ENCODE measurements at places on chromosomes 11 and 22.

DNA sequence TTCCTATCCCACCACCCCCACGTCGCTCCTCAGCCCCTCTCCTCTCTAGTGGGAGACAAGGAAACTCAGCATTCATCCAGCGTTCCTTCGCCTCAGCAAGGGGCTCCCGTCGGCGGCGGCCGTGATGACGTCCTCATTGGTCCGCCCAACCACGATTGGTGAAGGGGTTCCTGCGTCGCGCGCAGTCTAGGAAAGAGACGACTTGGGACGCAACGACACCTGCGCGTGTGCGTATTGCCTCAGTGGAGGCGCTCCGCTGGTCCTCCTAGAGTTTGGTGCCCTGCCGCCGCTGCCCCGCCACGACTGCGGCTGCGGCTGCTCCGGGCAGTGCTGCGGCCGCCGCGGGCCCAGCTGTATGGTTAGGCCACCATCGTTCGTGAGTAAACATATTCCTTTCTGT is 56.6 kb downstream of the CCDC81 start:
- DNase-seq, result no peak

DNA sequence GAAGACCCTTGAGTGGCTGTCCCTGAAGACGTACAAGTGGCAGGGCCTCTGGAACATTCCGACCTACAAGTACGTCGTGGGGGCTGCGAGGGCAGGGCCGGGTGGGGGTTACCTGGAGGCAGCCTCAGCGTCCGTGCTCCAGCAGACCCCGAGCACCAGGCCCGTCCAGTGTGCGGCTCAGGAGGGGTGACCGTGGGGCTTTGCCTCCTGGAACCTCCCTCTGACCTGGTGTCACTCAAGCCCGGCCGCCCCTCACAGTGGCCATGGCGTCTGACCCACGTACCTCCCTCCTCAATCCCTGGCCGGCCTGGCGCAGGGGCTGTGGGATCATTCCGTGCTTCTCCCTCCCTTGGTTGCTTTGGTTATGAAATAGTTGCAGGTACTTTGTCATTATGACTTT is 18.5 kb downstream of the RNH1 start:
- no peak for DNase-seq

GRCh38 chr11:119999220-119999619 is 138.7 kb downstream of the TRIM29 start:
- DNase-seq, result no peak

GRCh38 chr22:32562916-32563315 is 88.3 kb downstream of the FBXO7 start:
- DNase-seq, result no peak

DNA sequence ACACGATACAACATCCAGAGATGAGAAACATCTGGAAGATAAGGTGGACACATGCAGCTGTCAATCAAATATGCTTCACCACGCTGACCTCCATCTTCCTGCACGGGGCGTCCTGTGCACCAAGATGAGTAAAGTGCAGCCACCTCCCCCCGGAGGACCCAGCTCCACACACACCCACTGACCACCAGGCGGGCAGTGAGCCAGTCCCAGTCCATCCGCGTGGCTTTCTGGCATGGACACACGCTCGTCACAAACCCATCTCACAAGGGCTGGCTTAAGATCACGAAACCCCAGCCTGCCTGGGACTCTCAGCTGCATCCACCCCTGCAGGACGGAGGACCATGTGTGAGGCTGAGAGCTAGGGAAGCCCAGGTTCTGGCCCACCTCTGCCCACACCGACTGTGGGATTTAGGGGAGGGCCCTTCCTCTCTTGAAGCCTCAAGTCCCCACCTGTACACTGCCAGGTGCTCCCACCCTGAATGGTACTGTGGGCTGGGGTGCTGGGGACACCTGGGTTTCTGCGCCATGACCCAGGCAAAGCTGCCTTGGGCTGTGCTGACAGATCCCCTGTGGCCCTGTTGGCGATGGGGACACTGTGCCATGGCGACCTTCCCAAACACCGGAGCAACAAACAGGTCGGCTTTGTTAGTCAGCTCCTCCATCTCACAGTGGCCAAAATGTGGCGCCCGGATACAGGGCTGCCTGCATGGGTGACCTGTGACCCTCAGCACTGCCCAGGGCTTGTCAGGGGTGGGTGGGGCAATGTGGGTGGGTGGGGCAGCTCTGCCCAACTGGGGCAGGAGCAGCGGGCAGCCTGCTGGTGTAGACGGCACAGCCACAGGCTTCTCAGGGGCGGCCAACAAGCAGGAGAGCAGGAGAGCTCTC is 629.0 kb downstream of the TBC1D22A start:
- DNase-seq, result no peak

GRCh38 chr22:20117633-20118299 is 740 bp upstream of the TRMT2A start:
- no peak for DNase-seq

DNA sequence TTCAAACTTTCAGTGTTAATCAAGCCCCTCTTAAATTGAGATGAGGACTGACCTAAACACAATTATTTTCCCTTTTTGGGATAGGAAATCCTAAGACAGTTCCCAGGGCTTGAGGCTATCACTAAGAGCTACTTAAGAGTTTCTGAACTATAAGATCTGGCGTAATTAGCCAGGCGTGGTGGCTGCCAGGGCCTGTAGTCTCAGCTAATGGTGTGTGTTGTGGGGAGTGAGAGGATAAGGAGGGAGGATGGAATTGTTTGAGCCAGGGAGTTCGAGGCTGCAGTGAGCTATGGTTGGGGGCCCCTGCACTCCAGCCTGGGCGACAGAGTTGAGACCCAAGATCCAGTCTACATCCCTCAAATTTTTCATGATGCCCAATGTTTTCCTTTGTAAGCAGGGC is 23.5 kb upstream of the EXPH5 start:
- DNase-seq, result no peak

GRCh38 chr11:85863855-85864254 is 8.7 kb downstream of the CCDC83 start:
- peak; percentile 67 for DNase-seq

DNA sequence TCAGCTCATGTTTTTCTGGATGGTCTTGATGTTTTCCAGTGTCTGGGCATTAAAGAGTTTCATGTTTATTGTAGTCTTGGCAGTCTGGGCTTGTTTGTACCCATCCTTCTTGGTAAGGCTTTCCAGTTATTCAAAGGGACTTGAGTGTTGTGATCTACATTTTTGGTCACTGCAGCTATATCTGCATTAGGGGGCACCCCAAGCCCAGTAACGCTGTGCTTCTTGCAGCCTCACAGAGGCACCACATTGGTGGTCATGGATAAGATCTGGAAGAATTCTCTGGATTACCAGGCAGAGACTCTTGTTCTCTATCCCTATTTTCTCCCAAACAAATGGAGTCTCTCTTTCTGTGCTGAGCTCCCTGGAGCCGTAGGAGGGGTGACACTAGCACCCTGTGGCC is 451.5 kb upstream of the FAT3 start:
- no peak for DNase-seq

DNA sequence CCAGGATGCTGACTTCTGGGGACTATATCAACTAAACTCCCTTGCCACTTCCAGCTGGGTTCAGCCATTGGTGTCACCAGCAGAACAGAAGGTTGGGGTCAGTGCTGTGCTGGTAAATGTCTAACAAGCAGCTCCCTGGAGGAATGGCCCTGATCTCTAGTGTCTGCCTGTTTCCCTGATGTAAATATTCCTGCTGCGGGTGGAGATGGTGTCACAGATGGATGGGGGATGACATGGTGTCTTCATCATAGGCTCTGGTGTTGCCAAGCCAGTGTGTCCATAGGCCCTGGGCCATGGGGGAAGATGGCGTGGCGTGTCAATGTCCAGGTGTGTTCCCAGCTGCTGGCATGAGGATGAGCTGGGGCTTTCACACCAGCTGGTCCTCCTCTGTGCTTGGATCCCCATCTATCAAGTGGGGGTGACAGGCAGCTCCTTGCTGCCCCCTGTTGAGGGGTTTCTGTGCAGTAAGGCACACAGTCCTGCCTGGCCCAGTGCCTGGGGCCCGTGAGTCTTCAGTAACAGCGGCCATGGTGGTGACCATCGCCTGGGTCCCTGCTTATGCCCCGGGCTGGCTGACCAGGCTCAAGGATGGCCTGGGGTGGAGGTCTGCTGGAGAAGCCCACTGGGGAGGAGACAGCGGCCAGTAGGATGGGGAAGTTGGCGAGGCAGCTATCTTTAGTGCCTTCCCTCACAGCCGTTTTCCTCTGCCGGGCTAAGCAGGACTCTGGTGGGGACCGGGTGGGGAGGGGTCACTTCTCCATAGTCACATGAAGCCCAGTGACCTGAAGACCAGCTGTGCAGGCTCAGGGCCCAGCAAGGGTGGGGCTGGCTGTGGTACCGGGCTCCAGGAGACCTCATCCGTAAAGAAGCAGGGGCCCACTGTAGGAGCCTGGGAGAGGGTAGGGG is 12.7 kb downstream of the RPL3 start:
- peak; percentile 14 for DNase-seq

DNA sequence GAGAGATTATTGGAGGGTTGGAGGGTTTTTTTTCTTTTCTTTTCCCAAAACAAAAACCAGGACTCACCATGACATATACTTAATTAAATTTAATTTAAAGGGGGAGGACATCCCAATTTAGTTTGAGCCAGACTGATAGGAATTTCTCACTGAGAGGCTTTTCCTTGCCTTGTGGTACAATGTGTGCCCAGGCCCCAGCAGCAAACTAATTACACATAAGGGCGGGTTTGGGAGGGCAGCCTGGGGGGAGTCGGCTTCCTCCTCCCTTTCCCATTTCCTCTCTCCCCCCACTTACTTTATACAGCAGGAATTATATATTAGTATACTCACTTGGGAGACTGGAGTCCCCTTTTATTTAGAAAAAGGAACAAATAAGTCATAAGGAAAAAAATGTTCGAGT is 2.9 kb downstream of the TEAD1 start:
- no peak for DNase-seq

DNA sequence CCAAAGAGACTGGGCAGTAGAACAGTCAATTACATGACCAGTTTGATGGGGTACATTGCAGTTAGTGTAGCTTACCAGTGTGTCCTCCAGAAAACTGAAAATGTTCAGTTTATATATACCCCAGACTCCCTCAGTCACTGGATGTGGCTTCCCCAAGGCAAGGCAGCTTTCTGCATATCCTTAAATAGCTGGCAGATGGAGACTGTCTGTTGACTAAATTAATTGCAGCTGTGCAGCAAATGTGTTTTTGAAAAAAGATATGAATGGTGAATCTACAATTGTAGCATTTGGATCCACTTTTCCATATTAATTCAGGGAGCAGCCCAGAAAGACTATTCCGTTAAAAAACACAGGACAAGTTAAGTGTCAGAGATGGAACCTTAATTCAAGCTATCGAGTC is 565.1 kb upstream of the CCDC179 start:
- DNase-seq, result no peak

DNA sequence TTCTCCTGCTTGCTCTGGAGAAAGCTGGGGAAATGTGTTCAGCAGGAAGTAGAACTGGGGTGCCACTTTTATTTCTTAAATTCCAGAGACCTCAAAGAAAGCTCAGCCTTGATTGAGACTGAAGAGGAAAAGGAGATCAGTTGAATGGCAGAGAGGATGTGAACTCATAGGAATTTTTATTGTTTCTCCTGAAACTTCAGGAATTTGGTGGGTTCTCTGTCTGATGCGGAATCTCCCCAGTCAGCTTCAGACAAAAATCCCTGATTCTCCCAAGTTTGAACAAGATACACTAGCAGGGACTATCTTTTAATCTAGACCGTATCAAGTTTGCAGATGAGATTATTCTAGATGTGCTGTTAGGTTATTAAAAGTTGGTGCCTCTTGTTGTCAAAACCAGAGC is 23.0 kb downstream of the EHF start:
- no peak for DNase-seq

DNA sequence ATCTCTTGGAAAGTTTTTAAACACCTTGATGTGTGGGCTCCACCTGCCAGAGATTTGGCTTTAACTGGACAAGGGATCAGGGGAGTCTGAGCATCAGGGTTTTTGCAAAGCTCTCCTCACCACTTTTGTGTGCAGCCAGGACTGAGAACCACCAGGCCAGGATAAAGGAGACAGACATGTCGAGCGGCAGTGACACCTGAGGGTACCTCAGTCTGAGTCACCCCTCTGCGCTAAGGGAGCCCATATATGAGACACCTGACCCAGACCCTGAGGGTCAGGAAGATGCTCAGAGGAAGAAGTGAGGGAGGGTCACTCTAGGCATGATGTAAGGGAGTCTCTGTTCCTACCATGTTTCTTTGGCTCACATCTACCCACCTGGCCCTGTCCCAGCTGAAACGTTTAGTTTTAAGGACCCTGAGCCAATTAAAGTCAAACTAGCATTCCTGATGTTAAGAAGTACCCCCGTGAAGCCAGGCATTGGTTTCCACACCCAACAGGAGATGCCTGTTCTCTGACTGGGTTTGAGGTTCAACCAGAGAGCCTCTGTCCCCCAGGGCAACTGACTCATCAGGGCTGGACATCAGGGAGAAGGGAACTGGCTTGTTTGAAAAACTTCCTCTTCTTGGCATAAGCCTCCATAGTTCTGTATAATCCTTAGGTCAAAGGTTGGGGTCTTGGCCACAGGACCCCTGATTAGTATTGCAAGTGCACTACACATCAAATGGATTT is 72.4 kb upstream of the BIRC3 start:
- DNase-seq, result no peak

DNA sequence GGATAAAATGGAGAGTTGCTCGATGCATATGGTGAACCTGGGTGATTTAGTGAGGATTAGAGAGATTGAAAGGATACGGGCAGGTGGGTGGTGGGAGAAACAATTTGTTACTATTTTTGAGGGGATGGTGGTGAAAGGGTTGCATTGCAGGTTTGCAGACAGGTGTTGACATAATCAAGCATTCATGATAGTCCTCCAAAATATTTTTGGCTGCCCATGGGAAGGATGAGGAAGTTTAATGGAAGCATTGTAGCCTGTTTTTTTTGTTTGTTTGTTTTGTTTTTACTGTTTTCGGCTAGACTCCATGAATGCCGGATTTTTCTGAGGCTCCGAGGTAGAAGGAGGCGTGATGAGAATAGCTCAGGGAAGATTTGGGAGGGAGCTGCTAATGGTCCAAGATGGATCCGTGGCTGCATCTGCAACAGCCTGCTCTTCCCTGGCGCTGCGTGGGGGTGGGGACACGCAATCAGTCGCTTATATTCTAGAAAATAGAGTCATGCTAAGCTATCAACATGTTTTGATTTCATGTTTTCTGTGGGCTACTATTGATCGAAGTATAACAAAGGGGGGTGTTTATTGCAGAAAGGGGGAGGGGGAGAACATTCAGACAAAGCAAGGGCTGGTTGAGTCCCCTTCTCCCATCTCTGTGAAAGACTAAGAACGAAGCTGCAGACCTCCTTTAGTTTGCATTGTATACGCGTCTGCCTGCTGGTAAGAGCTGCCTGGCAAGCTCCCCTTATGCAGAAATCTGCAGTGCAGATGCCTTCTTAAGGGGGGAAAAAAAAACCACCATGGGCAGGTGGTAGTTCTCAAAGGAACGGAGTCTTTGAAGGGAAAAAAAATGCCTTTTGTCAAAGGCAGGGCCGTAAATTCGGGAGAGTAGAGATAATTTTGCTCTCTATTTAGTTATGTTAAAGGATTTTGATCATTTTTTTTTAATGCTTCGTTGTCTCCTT is 1.0 kb downstream of the RTN3 start:
- no peak for DNase-seq

- DNase-seq, result peak; percentile 62
Measured at GRCh38 chr22:36546092-36546804, 17.3 kb upstream of the EIF3D start.
